ENCODE measurements at places on chromosomes 13 and 19.

DNA sequence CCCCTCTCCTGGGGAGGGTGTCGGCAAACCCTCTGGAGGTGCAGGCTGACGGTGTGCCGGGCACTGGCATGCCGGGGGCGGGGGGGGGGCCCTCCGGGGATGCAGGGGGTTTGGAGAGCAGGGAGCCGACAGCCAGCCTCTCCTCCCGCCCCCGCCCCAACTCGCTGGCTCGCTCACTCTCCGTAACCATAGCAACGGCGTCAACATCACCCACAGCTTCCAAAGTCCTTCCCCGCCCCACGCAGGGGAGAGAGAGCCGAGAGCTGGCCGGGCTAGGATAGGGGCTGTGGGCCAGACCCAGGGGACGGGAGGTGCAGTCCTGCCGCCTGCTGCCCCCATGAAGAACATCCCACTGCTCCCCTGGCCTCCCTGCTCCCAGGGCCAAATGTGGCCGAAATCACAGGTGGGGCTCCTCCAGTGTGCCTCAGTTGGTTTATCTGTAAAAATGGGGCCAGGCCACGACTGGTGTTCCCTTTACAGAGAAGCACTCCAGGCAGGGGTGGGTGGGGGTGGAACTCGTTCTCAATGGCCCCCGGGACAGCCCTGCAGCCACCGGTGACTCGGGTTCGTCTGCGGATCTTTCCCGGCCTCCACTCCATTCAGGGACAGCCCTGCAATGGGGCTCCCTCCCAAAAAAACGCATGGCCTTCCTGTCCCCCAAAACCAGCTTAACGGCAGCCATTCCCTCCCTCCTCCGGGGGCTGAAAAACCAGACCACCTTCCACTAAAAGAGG is 3.2 kb downstream of the KLF16 start:
- peak; percentile 73 for DNase-seq

DNA sequence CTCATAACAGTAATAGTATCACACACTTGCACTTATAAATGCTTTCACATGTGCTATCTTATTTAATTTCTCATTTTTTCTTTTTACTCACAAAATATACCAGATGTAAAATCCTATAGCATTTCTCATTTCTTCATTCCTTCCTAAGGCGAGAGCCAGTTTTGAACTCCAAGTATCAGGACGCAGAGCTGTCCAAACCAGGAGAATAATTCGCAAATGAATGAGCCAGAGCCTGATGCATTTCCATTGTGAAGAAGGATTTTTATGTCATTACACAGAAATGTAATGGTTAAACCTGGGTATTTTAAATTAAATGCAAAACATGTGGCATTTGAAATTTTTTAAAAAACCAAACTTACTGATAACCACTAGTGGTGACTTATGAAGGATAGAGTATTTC is 244.3 kb downstream of the RGCC start:
- DNase-seq = no peak

DNA sequence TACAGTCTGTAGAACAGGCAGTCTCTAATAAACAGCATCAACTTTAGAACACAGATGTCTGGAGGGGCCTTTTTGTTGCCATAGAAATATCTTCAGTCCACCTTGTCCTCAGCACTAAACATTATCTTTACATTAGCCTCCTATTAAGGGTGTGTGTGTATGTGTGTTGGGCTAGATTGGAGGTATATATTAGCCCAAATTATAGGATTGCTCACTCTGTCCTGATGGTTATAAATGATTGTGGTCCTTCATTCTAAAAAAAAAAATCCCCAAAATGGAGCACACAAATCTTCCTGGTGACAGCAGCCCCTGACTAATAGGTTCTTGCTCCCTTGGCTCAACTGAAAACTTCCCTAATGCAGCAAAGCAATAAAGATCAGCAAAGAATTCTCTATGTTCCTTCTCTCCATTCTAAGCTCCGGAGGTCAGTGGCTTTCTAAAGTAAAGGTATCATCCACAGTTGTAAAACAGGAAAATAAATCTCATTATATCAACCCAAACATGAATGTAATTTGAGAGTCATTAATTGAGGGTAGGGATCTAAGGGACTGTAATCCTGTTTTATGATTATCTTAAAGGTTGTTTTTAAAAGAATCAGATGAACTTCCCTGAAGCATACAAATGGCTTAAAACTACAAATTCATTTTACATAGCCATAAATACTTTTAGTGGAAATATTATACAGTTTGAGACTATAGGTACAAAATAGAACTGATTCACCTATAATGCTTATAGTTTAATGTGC is 232.7 kb downstream of the KLF12 start:
- no peak for DNase-seq

- DNase-seq = no peak
Measured at GRCh38 chr13:67094078-67094477, 136.1 kb downstream of the PCDH9 start.

DNA sequence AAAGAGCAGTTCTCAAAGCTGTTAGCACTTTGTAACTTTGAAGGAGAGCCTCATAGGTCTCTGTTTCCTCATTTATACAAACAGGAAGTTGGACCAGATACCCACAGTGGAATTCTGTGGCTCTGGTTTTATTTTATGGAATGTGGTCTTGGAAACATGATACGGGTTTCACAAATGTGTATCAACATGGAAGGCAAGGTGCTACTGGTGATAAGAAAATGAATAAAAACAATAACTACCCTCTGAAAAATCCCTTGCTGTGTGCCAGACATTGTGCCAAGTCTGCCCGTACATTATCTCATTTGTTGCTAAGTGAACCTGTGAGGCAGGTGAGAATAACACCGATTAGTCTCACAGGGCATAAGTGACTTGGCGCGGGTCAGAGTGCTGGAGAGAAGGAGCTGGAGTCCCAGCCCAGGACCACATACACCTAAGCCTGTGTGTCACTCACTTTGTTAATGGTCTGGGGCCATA is 45.0 kb upstream of the RNF113B start:
- DNase-seq = no peak

DNA sequence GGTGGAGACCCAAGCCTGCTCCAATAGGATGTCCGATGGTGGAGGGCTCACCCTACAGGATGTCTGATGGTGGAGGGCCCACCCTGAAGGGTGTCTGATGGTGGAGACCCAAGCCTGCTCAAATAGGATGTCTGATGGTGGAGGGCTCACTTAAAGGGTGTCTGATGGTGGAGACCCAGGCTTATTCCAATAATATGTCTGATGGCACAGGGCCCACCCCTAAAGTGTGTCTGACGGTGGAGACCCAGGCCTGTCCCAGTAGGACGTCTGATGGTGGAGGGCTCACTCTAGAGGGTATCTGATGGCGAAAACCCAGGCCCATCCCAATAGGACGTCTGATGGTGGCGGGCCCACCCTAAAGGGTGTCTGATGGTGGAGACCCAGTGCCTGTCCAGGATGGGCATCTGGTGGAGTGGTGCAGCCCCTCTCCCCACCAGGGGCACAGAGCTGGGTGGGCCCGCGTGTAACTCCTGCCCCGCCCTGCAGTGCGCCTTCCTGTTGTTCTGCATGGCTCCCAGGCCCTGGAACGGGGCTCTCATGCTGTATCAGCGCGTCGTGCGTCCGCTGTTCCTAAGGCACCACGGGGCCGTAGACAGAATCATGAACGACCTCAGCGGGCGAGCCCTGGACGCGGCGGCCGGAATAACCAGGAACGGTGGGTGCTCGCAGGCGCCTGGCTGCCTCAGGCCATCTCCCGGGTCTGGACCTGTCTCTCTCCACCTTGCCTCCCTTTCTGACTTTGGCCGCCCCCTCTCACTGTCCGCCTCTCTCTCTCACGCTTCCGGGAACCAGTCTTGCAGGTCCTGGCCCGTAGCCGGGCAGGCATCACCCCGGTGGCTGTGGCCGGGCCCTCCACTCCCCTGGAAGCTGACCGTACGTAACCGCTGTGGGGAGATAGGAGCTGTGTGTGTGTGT is 5.1 kb downstream of the REEP6 start:
- no peak for DNase-seq

DNA sequence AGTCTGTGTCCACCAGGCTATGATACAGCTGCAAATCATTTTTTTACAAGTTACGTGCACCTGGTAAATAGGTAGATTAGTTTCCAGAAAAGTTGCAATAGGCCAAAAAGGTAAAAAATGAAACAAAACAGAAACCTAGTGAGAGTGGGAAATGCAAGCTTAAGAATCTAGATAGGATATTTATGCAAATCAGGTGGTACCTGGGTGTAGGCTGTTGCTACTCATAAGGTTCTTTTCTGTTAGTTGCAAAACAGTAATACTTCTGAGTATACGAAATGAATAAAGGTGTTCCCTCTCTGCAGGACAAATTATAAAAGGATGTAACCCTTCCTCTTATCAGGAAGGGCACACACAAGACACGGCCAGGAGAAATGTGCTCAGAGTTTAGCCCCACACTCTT is 97.9 kb downstream of the UGGT2 start:
- DNase-seq = no peak

GRCh38 chr19:632579-633067 is 714 bp downstream of the POLRMT start:
- peak; percentile 75 for DNase-seq

- DNase-seq = no peak
Measured at GRCh38 chr13:19838865-19839275, 24.6 kb downstream of the ZMYM5 start.

GRCh38 chr13:69857183-69857821 is 250.3 kb upstream of the ATXN8OS start:
- DNase-seq = no peak

- no peak for DNase-seq
Measured at GRCh38 chr19:3605770-3606169, 905 bp downstream of the TBXA2R start.

- peak; percentile 93 for DNase-seq
Measured at GRCh38 chr19:41308450-41309179, 1.4 kb upstream of the CCDC97 start.

DNA sequence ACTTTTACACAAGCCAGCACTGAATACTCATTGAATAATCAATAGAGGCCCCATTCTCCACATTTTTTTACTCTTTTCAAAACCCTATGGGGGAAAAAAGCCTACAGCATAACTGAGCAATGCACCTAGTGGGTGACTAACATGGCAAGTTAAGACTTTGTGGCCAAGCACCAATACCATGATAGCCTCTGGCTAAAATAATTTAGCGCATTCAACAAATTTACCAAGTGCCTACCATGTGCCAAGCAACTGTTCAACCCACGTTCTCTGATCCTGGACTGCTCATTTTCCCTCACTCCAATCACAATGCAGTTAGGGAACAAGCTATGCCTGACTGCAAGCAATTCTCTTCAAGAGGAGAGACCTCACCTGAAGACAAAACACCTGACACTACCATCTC is 3.0 kb downstream of the ANKRD10 start:
- DNase-seq = no peak

GRCh38 chr19:20162821-20163220 is 4.2 kb upstream of the ZNF486 start:
- peak; percentile 12 for DNase-seq

- DNase-seq = no peak
Measured at GRCh38 chr19:18001777-18002345, 6.1 kb upstream of the ARRDC2 start.

- peak; percentile 69 for DNase-seq
Measured at GRCh38 chr13:74575729-74576125, 441.5 kb upstream of the KLF12 start.

DNA sequence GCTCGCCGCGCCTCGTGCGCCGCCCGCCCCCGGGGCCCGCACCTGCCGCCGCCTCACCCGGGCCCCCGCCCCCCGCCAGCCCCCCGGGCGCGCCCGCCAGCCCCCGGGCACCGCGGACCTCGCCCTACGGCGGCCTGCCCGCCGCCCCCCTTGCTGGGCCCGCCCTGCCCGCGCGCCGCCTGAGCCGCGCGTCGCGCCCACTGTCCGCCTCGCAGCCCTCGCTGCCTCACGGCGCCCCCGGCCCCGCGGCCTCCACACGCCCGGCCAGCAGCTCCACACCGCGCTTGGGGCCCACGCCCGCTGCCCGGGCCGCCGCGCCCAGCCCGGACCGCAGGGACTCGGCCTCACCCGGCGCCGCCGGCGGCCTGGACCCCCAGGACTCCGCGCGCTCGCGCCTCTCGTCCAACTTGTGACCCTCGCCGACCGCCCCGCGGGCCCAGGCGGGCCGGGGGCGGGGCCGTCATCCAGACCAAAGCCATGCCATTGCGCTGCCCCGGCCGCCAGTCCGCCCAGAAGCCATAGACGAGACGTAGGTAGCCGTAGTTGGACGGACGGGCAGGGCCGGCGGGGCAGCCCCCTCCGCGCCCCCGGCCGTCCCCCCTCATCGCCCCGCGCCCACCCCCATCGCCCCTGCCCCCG is 17.2 kb downstream of the POLRMT start:
- no peak for DNase-seq

DNA sequence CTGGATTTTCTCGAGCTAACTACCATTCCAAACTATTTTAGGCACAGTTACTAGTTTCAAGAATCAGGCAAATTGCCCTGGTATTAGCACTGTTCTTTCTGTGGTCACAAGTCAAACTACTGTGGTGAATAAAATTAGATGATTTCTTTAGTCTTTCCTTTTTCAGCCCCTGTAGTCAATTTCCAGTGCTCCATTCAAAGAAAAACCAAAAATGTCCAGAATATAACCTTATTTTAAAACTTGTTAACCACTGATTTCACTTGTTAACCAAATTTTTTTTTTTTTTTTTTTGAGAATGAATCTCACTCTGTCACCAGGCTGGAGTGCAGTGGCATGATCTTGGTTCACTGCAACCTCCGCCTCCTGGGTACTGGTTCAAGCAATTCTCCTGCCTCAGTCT is 50.6 kb upstream of the USPL1 start:
- no peak for DNase-seq

DNA sequence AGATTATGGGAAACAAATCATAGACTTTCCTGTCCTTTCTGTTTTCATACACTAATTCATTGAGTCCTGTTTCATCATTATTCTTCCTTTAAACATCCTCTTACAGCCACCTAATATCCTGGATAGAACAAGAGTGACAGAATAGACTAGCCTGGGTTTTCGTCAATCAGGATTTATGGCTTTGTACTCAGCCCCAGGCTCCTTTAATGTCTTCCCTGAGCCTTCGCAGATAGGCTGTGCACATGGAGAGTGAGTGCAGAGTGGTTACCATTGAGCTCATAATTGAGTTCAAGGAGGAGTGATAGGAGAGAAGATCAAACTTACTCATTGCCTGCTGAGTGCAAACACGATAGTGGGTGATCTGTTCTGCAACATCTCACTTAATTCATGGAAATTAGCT is 304.9 kb downstream of the TDRD3 start:
- no peak for DNase-seq

DNA sequence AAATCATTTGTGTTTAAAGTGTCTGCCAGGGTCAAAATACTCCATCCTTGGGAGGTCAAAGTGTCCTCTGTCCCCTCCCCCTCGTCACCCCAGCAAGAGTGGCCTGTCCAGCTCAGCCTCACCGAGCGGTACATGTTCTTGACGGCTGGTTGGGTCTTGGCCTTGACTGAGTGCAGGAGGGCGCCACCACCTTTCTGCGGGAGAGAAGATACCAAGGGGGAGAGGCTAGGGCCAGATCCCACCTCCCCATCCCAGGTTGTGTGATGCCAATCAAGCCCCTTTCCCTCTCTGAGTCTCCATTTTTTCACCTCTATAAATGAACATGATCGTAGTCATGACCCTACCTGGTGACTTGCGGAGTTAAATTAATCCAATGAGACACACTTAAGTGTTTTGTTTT is 6.1 kb downstream of the CRB3 start:
- DNase-seq = no peak

DNA sequence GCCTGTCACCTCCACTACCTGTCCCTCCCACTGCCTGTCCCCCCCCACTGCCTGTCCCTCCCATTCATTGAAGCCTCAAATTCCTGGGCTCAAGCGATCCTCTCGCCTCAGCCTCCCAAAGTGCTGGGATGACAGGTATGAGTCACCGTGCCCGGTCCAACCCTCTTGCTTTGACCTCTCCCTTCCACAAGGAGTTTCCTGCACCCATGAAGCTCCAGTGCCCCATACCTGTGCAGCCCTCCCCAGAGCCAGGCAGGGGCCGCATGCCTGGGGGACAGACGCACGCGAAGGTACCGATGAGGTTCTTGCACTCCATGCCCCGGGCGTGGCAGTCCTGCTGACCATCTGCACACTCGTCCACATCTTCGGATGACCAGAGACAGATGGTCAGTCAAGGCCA is 34.3 kb downstream of the CCL25 start:
- DNase-seq = no peak
